ENCODE measurements at places on chromosomes 2 and 18. TPM values are rescaled to one million over a fixed set of nuclear protein-coding genes. Genes with fewer than 3 reads are reported as not detected.

GRCh38 chr2:98486374-98486981 is 41.8 kb downstream of the INPP4A start:
- H3K4me1 ChIP-seq: peaks cover 90% of the 10 kb centered on the region
- H3K36me3 ChIP-seq: peaks cover 5% of the 10 kb centered on the region
- H3K27me3 ChIP-seq: no peaks in the 10 kb centered on the region
- DNase-seq: no peak
- no peak overlapping the region for H3K27ac ChIP-seq

DNA sequence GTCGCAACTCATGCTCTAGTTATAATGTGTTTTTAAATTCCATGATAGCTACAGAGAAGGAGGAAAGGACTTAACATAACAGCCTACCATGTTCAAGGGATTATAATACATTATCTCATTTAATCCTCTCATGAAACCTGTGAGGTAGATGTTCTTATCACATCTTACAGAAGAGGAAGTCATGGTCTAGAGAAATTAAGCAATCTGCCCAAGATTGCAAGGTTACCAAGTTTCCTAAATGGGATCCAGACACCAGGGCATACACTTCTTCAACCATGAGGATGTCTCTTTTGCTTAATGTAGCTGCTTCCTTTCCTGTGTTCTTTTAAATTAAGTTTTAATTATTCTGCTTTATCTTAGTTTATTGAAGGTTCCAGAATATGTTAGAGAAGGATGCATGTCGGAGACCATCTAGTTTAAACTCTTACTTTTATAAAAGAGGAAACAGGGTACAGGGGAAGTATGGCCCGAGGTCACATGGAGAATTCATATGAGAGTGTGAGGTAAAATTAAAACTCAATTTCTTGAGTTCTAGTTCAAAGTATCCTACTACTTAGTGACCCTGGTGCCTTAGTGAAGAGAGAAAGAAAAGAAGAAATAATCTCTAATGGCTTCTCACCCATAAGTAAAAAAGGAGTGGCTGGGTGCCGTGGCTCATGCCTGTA is 3.6 kb upstream of the IL1A start:
- no peaks in the 10 kb centered on the region for H3K27me3 ChIP-seq
- no peaks in the 10 kb centered on the region for H3K4me1 ChIP-seq
- H3K36me3 ChIP-seq: no peaks in the 10 kb centered on the region

- no peak overlapping the region for H3K27ac ChIP-seq
- H3K4me3 ChIP-seq: no peak overlapping the region
- no peaks in the 10 kb centered on the region for H3K36me3 ChIP-seq
- DNase-seq: no peak
These were observed 375.9 kb upstream of the ACVR2A start for GRCh38 chr2:147468963-147469362.

- H3K4me3 ChIP-seq: peak overlapping the region; percentile 1
- no peaks in the 10 kb centered on the region for H3K27me3 ChIP-seq
- H3K27ac ChIP-seq: no peak overlapping the region
- no peak for DNase-seq
- no peaks in the 10 kb centered on the region for H3K4me1 ChIP-seq
- peaks cover 9% of the 10 kb centered on the region for H3K36me3 ChIP-seq
These were observed 21.3 kb downstream of the SLC66A2 start for GRCh38 chr18:79930020-79930642.

DNA sequence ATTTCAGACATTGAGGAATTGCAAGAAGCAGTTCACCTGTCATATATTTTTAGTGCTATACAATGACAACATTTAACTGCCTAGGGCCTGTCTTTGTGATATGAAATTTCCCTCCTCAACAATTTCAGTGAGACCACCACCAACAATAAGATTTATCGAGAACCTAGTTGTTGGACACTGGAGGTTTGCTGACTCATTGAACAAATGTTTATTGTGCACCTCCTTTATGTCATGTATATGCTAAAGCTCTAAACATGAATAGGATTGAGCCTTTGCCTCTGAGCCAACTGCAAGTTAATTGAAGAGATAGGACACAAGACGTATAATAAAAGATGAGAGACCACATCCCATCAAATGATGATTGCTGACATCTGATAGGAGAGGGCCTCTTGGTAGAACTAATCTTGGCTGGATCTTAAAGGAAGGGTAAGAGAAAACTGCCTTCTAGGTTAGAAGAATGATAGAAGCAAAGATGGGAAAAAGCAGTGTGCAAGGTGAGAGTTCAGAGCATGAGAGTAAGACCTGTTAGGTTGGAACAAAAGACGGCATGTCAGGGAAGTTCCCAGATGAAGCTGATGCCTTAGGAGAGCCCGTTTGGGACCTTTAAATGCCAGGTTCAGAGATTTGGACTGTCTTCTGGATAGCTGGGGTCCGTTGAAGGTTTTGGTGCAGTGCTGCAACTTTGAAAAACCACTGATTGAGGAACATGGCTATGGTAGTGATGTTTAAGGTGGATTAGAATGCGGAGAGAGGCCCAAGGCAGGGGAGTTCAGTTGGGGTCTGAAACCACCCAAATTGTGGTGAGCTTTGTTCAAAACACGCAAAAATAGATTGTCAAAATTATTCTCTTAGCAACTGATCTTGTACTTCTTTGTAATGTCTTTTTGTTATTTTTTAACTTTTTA is 133.0 kb upstream of the EML6 start:
- H3K4me1 ChIP-seq: peaks cover 83% of the 10 kb centered on the region
- no peaks in the 10 kb centered on the region for H3K36me3 ChIP-seq
- no peaks in the 10 kb centered on the region for H3K27me3 ChIP-seq
- no peak overlapping the region for H3K27ac ChIP-seq

GRCh38 chr2:229980431-229981184 is 58.3 kb downstream of the FBXO36 start:
- H3K4me1 ChIP-seq: no peaks in the 10 kb centered on the region
- no peaks in the 10 kb centered on the region for H3K27me3 ChIP-seq
- no peak for DNase-seq
- no peak overlapping the region for H3K27ac ChIP-seq
- H3K36me3 ChIP-seq: no peaks in the 10 kb centered on the region
- H3K4me3 ChIP-seq: no peak overlapping the region

GRCh38 chr2:209977386-209978239 is 24.8 kb upstream of the RPE start:
- no peaks in the 10 kb centered on the region for H3K4me1 ChIP-seq
- no peak for DNase-seq
- no peaks in the 10 kb centered on the region for H3K36me3 ChIP-seq
- H3K4me3 ChIP-seq: no peak overlapping the region
- H3K27ac ChIP-seq: no peak overlapping the region

GRCh38 chr2:44286884-44287638 is 11.8 kb downstream of the SLC3A1 start:
- no peak overlapping the region for H3K4me3 ChIP-seq
- no peaks in the 10 kb centered on the region for H3K27me3 ChIP-seq
- DNase-seq: no peak
- H3K27ac ChIP-seq: no peak overlapping the region

GRCh38 chr18:10077986-10078385 is 164.2 kb downstream of the VAPA start:
- DNase-seq: no peak
- H3K36me3 ChIP-seq: no peaks in the 10 kb centered on the region
- H3K27me3 ChIP-seq: no peaks in the 10 kb centered on the region
- no peak overlapping the region for H3K27ac ChIP-seq

DNA sequence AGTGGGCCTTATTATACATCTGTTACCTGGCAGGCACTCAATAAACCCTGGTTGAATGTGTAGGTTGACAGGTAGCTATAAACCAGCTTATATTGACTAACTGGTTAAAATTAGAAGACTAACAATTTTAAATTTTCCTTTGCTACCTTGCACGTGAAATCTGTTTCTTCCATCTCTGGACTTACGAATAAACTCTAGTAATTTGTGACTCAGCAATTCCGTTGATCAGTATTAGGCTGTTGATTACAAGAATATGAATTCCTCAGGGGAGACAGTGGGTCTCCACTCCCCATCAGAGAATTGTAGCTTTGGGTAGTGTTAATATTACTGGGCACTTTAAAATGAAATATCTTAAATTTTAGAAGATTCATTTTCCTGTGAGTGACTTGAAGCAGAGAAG is 137.8 kb upstream of the SP5 start:
- no peak overlapping the region for H3K27ac ChIP-seq
- DNase-seq: no peak
- no peaks in the 10 kb centered on the region for H3K4me1 ChIP-seq
- no peak overlapping the region for H3K4me3 ChIP-seq

GRCh38 chr18:6557057-6557769 is 142.5 kb upstream of the L3MBTL4 start:
- DNase-seq: no peak
- no peaks in the 10 kb centered on the region for H3K4me1 ChIP-seq
- no peaks in the 10 kb centered on the region for H3K36me3 ChIP-seq
- H3K4me3 ChIP-seq: no peak overlapping the region
- H3K27ac ChIP-seq: no peak overlapping the region
- no peaks in the 10 kb centered on the region for H3K27me3 ChIP-seq

DNA sequence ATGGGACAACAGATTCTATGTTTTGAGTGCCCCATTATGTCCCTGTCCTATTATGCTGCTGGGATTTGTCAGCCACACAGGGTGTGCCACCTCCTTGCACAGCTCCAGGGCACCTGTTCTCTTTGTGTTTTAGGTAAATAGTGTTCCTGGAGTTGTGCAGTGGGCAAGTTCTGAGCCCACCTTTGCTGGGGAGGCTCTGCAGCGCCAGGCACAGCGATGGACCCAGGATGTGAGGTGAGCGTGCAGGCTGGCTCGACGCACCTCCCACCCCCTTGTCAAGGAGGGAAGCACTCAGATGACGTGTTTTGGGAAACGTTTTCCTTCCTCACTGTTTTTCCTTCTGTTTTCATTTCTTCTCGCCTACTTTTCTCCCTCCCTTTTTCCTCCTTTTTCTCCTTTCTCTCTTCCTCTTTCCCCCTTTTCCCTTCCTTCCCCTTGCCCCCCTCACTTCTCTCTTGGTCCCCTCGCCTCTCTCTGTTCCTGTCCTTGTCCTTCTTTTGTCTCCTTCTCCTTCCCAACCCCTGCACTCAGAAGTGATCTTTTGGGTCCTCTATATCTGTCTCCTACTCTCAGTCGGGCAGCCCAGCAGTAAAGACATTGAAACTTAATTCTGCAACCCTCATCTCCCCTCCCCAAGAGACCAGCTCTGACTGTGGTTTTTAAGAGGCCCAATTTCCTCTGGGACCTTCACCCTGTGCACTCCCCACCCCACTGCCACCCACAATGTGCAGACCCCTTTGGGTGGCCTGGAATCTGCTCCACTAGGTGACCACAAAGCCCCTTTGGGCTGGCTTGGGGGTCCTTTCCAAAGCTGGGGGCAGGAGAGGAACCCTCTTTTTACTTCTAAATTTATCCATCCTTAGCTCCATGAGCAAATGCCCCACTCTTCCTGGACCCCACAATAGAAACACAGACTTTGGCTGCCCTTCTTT is 104.0 kb downstream of the MCFD2 start:
- H3K4me1 ChIP-seq: no peaks in the 10 kb centered on the region
- H3K27me3 ChIP-seq: no peaks in the 10 kb centered on the region
- H3K4me3 ChIP-seq: no peak overlapping the region
- H3K27ac ChIP-seq: no peak overlapping the region

GRCh38 chr2:55518841-55519165 is 715 bp upstream of the CFAP36 start:
- peak overlapping the region; percentile 97 for H3K27ac ChIP-seq
- no peak for DNase-seq

- H3K27me3 ChIP-seq: peaks cover 5% of the 10 kb centered on the region
- H3K4me1 ChIP-seq: no peaks in the 10 kb centered on the region
- no peaks in the 10 kb centered on the region for H3K36me3 ChIP-seq
- no peak overlapping the region for H3K27ac ChIP-seq
These were observed 11.5 kb upstream of the CRACDL start for GRCh38 chr2:98947554-98947953.

GRCh38 chr2:72115110-72116080 is 32.3 kb downstream of the CYP26B1 start:
- H3K27ac ChIP-seq: no peak overlapping the region
- no peaks in the 10 kb centered on the region for H3K27me3 ChIP-seq
- no peaks in the 10 kb centered on the region for H3K36me3 ChIP-seq
- H3K4me1 ChIP-seq: no peaks in the 10 kb centered on the region
- H3K4me3 ChIP-seq: no peak overlapping the region
- DNase-seq: no peak

DNA sequence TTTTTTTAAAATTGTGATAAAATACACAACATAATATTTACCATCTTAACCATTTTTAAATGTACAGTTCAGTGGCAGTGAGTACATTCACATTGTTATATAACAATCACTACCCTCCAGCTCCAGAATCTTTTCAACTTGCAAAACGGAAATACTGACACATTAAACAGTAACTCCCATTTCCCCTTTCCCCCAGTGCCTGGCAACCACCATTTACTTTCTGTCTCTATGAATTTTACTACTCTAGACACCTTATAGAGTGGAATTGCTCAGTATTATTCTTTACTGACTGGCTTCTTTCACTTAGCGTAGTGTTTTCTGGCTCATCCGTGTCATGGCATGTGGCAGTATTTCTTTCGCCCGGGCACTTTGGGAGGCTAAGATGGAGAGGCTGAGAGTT is 32.6 kb downstream of the FASTKD2 start:
- no peaks in the 10 kb centered on the region for H3K27me3 ChIP-seq
- no peak overlapping the region for H3K27ac ChIP-seq
- no peaks in the 10 kb centered on the region for H3K36me3 ChIP-seq
- no peak for DNase-seq
- peaks cover 7% of the 10 kb centered on the region for H3K4me1 ChIP-seq
- H3K4me3 ChIP-seq: no peak overlapping the region

GRCh38 chr2:203893401-203893800 is 25.8 kb downstream of the CTLA4 start:
- H3K4me3 ChIP-seq: no peak overlapping the region
- H3K36me3 ChIP-seq: no peaks in the 10 kb centered on the region
- H3K4me1 ChIP-seq: no peaks in the 10 kb centered on the region

DNA sequence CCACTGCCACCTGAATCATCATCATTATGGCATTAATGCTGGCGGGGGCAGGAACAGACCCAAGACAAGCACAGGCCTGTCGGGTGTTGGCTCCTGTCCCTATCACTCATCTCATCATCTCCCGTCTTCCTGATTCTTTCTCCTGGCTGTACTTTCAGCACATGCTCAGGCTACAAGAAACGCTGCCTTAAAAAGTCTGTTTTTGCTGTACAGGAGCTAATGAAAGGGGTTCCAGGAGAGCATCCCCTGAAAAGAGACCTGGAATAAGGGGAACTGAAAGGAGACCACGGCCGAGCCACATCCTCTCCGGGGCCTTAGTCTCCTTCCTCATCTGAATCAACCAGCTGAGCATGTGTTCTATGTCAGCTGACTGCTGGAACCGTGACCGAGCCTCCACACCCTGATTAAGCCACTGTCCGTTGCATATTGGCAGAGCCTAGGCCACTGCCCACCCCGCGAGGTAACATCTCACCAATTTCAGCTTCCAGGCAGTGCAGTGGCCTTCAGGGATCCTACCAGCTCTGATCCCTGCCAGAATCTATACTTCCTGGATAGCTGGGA is 62.6 kb downstream of the DNMT3A start:
- no peak overlapping the region for H3K27ac ChIP-seq
- peaks cover 14% of the 10 kb centered on the region for H3K36me3 ChIP-seq
- H3K4me3 ChIP-seq: no peak overlapping the region
- H3K27me3 ChIP-seq: no peaks in the 10 kb centered on the region
- no peak for DNase-seq

- H3K4me1 ChIP-seq: no peaks in the 10 kb centered on the region
- H3K27ac ChIP-seq: no peak overlapping the region
- H3K36me3 ChIP-seq: no peaks in the 10 kb centered on the region
These were observed 77.9 kb upstream of the FZD7 start for GRCh38 chr2:201955702-201956141.

Gene TMEM37
- total RNA-seq: not detected

Gene BCL2
- total RNA-seq: 58.9 TPM

Gene CCDC85A
- not detected for total RNA-seq

Gene FZD7
- 0.75 TPM for total RNA-seq

Gene ITGA4
- total RNA-seq: 142 TPM

Gene PKDCC
- 0.28 TPM for total RNA-seq

Gene ABCG8
- total RNA-seq: not detected

Gene PLCD4
- total RNA-seq: 0.16 TPM

Gene SRD5A2
- total RNA-seq: not detected

Gene PRKAG3
- total RNA-seq: not detected
